ENCODE measurements at places on chromosomes 13 and 19. TPM values are rescaled to one million over a fixed set of nuclear protein-coding genes. Genes with fewer than 3 reads are reported as not detected.

Gene SERTAD3
- 32.6 TPM for total RNA-seq

- no peaks in the 10 kb centered on the region for H3K27me3 ChIP-seq
- H3K27ac ChIP-seq: no peak overlapping the region
- DNase-seq: no peak
- no peaks in the 10 kb centered on the region for H3K36me3 ChIP-seq
- no peaks in the 10 kb centered on the region for H3K4me1 ChIP-seq
These were observed 356.6 kb downstream of the TDRD3 start for GRCh38 chr13:60753641-60754040.

DNA sequence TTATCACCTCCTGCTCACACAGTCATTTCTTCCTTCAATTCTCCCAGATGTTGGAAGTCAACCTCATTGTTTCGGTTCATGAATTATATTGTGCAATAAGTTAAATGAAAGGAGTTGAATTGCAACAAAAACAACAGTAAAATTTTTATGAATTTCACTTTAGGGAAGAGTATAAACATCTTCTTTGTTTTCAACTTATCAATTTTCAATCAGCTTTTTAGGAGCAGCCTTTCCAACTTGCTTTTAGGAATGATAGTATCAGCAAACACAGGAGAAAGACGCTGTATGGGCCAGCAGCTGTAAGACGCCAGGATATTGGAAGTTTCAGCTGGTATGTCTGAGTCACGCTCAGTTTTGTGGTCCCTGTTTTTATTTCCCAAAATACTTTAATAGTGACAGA is 132.5 kb upstream of the ARGLU1 start:
- H3K4me3 ChIP-seq: no peak overlapping the region
- H3K27ac ChIP-seq: no peak overlapping the region
- H3K27me3 ChIP-seq: no peaks in the 10 kb centered on the region
- no peaks in the 10 kb centered on the region for H3K4me1 ChIP-seq
- H3K36me3 ChIP-seq: no peaks in the 10 kb centered on the region
- DNase-seq: no peak

- no peak overlapping the region for H3K27ac ChIP-seq
- H3K27me3 ChIP-seq: no peaks in the 10 kb centered on the region
- H3K36me3 ChIP-seq: no peaks in the 10 kb centered on the region
- H3K4me1 ChIP-seq: peaks cover 24% of the 10 kb centered on the region
- DNase-seq: no peak
These were observed 25.4 kb downstream of the PAK4 start for GRCh38 chr19:39150807-39151600.

Gene NBEA
- 5.6 TPM for total RNA-seq

DNA sequence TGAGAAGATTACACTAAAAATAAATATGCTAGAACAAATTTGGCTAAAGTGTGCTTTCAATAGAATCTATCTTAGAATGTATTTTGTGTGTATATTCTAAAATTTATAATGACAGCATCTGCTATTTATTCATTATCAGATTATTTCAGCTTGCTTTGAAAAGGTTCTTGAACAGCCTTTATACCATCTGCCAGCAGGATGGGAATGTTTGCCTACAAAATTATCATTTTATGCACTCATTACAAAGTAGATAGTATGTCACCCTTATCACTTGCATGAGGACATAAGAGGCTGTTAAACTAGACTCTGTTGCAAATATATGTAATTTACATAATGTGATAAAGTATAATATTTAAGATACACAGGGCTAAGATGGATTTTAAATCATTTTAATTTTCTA is 1286.9 kb upstream of the PCDH20 start:
- no peaks in the 10 kb centered on the region for H3K27me3 ChIP-seq
- H3K27ac ChIP-seq: no peak overlapping the region
- no peak for DNase-seq

DNA sequence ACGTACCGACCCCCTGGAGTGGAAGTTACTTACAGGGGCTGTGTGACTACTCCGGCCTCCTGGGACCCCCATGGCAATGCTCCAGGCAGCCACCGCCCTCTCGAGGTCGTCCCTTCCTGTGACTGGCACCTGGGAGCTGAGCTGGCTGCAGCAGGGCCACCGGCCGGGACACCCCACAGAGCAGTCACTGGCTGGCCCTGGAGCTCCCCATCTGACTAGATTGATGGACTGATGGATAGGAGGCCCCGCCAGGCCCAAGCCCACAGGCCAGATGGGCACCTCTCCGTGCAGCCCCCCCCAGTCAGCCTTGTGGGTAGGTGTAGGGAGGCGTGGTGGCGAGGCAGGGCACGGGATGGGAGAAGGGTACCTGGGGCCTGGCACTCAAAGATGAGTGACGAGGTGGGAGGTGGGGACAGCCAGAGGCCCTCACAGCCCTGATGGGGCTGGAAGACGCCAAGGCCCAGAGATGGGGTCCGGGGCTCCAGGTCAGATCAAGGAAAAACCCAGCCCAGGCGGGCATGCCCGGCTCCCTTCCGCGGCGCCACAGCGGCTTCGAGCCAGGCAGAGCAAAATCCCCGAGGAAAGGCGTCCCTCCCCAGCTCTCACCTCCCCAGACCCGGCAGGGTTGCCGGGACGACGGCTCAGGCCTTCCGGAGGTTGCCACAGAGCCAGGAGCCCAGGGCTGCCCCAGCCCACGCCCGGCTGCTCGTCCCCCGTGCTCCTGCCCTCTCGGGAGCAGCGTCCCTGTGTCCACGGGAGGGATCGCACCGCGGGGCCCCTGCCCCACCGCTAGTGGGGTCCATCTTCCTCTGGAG is 8.4 kb downstream of the SLC39A3 start:
- no peak overlapping the region for H3K4me3 ChIP-seq
- no peak overlapping the region for H3K27ac ChIP-seq
- H3K27me3 ChIP-seq: no peaks in the 10 kb centered on the region
- no peak for DNase-seq

- no peak overlapping the region for H3K4me3 ChIP-seq
- H3K36me3 ChIP-seq: no peaks in the 10 kb centered on the region
- H3K4me1 ChIP-seq: no peaks in the 10 kb centered on the region
- no peak overlapping the region for H3K27ac ChIP-seq
- DNase-seq: no peak
- H3K27me3 ChIP-seq: no peaks in the 10 kb centered on the region
These were observed 263.3 kb downstream of the SLITRK1 start for GRCh38 chr13:83618966-83619365.

Gene FXYD5
- total RNA-seq: 124 TPM

GRCh38 chr13:102729560-102730270 is 34.9 kb upstream of the METTL21C start:
- H3K4me1 ChIP-seq: peaks cover 18% of the 10 kb centered on the region
- H3K36me3 ChIP-seq: no peaks in the 10 kb centered on the region
- H3K27me3 ChIP-seq: no peaks in the 10 kb centered on the region
- DNase-seq: no peak

Gene KIRREL2
- not detected for total RNA-seq

Gene IZUMO2
- total RNA-seq: not detected

GRCh38 chr19:6073858-6074708 is 36.2 kb downstream of the RFX2 start:
- H3K27me3 ChIP-seq: no peaks in the 10 kb centered on the region
- peaks cover 11% of the 10 kb centered on the region for H3K4me1 ChIP-seq
- no peak overlapping the region for H3K27ac ChIP-seq

Gene HSPB6
- total RNA-seq: 41.3 TPM

GRCh38 chr19:54138489-54139256 is 1.1 kb downstream of the CNOT3 start:
- DNase-seq: no peak
- no peaks in the 10 kb centered on the region for H3K27me3 ChIP-seq
- H3K4me1 ChIP-seq: peaks cover 37% of the 10 kb centered on the region

GRCh38 chr19:9906475-9907087 is 29.7 kb downstream of the OLFM2 start:
- H3K4me1 ChIP-seq: no peaks in the 10 kb centered on the region
- DNase-seq: no peak
- H3K4me3 ChIP-seq: no peak overlapping the region
- no peak overlapping the region for H3K27ac ChIP-seq
- H3K27me3 ChIP-seq: peaks cover 2% of the 10 kb centered on the region

DNA sequence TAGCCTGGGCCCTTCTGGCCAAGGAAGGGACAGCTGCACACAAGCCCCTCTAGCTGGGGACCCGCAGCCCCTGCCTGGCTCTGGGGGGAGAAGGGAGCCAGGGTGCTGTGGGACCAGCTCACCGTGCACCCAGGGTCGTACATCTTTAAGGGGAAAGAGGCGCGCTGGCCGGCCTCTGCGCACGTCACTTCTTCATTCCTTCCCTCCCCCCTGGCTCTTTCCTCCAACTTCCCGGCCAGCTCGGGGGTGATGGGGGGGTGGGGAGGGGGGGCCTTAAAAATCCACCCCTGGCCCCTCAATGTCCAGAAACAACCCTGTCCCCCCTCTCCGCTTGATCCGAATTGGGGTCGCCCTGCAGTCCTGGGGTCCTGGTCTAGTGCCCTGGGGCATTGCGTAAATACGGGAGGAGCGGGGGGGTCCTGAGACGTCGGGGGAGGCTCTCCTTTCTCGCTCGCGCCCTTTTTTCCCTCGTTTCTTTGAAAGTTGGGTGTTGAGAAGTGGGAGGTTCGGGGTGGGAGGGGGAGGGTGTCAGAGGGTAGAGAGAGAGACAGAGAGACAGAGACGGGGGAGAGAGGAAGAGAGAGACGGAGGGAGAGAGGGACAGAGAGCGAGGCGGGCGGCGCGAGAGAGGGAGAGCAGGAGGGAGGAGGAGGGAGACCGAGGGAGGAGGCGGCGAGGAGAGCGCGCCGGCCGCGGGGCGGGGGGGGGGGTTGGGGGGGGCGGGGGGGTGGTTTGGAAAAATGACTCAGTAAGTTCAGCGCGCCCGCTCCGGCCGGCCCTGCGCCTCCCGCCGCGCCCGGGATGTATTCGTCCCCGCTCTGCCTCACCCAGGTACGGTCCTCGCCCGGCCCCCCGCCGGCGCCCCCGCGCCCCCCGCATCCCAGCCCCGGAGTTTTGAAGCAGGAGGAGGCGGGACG is at the start of gene NFIC:
Gene NFIC (plus strand): TSS at position 748 of the 917 bp plus-strand sequence. CDS start 54 bp downstream, at position 802.
- H3K4me1 ChIP-seq: peaks cover 33% of the 10 kb centered on the region
- DNase-seq: peak; percentile 90

DNA sequence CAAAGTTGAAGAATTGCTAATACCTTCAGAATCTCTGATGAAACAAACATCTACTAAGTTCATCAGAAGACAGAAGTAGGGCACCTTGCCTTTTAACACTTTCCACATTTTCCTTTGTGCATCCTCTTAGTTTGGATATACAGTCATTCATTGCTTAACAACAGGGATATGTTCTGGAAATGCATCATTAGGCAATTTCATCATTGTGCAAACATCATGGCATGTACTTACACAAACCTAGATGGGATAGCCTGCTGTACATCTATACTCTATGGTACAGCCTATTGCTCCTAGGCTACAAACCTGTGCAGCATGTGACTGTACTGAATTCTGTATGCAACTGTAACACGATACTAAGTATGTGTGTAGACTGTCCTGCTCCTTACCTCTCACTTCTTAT is 169.8 kb downstream of the SUCLA2 start:
- no peak for DNase-seq
- no peaks in the 10 kb centered on the region for H3K4me1 ChIP-seq
- no peak overlapping the region for H3K27ac ChIP-seq

DNA sequence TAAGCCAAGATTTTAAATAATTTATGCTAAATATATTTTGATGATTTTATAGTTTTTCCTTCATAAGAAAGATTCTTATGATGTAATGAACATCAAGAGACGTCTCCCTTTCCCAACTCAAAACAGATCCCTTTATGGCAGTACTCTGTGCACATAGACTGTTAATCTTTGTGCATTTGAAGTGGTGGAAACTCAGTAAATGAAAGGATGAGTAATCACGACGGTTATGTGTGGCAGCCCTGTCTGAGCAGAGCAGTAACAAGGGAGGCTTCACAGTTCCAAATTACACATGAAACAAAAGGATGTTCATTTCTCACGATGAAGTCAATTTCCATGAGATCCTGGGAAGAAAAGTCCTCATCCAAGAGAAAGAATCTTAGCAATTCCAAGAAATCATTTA is 498.1 kb downstream of the KLF5 start:
- H3K4me1 ChIP-seq: no peaks in the 10 kb centered on the region
- no peak overlapping the region for H3K4me3 ChIP-seq
- H3K27ac ChIP-seq: no peak overlapping the region
- H3K36me3 ChIP-seq: no peaks in the 10 kb centered on the region
- H3K27me3 ChIP-seq: no peaks in the 10 kb centered on the region
- DNase-seq: no peak

DNA sequence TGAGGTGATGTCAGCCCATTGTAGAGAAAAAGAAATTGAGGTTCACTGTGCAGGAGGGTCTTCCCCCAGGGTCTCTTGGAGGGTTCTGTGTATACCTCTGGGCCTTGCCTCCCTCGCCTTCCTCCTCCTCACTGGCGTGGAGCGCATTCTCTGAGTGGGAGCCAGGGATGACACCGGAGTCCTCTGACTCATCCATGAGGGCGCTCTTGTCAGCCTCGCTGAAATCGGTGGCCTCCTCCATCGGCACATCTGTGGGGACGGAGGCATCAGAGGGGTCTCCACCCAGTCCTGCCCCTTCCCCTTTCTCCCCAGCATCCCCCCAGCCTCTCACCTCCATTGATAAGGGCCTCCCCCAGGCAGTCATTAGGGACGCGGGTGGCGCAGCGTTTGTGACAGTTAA is 16.2 kb downstream of the PRKD2 start:
- H3K36me3 ChIP-seq: peaks cover 65% of the 10 kb centered on the region
- H3K4me1 ChIP-seq: peaks cover 4% of the 10 kb centered on the region
- no peak for DNase-seq
- H3K27me3 ChIP-seq: no peaks in the 10 kb centered on the region
- no peak overlapping the region for H3K4me3 ChIP-seq
- H3K27ac ChIP-seq: no peak overlapping the region

- no peaks in the 10 kb centered on the region for H3K36me3 ChIP-seq
- peaks cover 19% of the 10 kb centered on the region for H3K4me1 ChIP-seq
- no peak overlapping the region for H3K27ac ChIP-seq
These were observed 1.0 kb upstream of the CGB7 start for GRCh38 chr19:49058562-49058961.

GRCh38 chr19:827710-828321 is at the start of gene AZU1:
AZU1 (plus strand) TSS chr19:827837; CDS start chr19:827847, 10 bp downstream.
- H3K27ac ChIP-seq: no peak within 1 kb of the TSS
- peaks cover 15% of the 10 kb centered on the region for H3K27me3 ChIP-seq
- peak; percentile 74 for DNase-seq
- H3K4me3 ChIP-seq: no peak within 1 kb of the TSS
- H3K36me3 ChIP-seq: no peaks in the 10 kb centered on the region

DNA sequence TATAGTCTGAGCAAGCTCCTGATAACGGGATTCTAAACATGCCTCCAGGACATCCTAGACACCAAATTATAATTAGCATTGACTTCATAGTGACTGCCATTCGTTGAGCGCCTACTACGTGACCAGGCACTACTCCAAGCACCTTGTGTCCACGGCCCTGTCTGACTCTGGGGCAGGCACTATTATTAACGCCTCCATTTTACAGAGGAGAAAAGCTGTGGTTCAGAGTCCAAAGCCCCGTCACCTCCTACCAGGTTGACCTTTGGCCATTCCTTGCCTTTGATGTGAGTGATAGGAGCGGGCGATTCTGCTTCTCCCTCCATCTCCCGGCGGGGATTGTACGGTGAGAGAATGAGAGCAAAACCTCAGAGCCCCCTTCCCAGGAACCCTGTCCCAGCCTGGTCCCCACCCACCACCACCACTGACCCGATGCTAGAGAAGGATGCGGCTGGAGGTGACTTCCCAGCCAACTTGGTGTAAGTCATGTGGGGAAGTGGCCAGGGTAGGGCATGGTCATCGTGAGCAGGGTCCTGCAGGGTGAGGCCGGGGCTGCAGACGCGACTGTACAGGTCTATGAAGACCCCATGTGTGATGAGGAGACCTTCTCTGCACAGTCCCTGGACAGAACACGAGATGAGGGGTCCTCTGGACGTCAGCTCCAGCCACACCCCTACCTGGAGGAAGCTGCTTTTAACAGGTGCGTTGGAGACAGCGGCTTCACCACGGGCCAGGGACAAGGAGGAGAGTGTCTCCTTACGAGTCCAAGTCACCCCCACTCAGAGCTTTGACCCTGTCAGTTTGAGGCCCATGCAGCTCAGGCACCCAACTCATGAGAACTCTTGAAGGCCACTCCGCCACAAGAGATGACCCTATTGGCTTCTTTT is at the start of gene IGSF23:
Gene IGSF23 (plus strand): TSS at position 269 of the 884 bp plus-strand sequence. CDS start 83 bp downstream, at position 352.
- no peak for DNase-seq
- H3K27me3 ChIP-seq: no peaks in the 10 kb centered on the region
- H3K36me3 ChIP-seq: no peaks in the 10 kb centered on the region

Gene LATS2
- total RNA-seq: 44.1 TPM

All from upper lobe of right lung (tissue), 1 donor.